BE2C (cell line): ENCODE measurements at places on chromosomes 6 and 20.
A peak's percentile ranks its signal among the peaks of the same experiment; 100 is the strongest.

- no peak for DNase-seq
Observed at GRCh38 chr6:3957321-3957720, 108.1 kb downstream of the FAM50B start.

DNA sequence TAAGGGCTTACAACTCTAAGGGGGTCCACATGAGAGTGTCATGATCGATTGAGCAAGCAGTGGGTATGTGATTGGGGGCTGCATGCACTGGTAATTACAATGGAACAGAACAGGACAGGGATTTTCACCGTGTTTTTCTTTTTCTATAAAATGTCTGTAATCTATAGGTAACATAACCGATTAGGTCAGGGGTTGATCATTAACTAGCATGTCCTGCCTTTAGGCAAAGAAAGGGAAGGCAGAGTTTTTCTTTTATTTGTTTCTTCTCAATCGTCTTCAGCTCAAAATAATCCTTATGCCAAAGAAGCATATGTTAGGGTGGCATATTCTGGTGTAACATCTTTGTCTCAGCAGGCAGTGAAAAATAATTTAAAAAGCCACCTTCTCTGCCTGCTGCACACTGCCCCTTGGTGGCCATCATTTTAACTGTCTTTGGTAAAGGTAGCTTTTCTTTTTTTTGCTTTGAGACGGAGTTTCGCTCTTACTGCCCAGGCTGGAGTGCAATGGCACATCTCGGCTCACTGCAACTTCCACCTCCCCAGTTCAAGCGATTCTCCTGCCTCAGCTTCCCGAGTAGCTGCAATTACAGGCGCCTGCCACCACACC is 9.7 kb upstream of the CEP43 start:
- peak; percentile 27 for DNase-seq

DNA sequence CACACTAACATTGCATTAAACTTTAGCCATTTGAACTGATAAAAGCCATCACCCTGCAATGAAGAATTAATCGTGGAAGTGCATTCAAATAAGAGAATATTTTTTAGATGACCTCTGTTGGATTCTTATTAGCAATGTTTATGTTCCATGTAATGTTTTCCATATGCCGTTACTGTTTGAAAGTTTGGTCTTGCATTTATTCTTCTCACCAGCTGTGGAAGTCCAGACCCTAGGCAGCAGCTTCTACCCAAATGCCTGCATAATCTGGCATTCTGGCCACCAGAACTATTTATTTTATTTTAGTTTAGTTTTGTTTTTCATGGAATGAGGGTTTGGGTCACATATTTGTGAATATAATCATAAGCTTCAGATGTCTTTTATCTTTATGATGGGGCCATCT is 140.4 kb downstream of the SAMD5 start:
- DNase-seq = no peak

GRCh38 chr6:109690737-109691621 is at the start of the genes AK9 and FIG4:
Gene AK9 (minus strand): TSS chr6:109691202. CDS start chr6:109675745, 15,457 bp downstream.
Gene FIG4 (plus strand): TSS chr6:109691296. CDS start chr6:109691436, 140 bp downstream.
- DNase-seq = peak; percentile 91

DNA sequence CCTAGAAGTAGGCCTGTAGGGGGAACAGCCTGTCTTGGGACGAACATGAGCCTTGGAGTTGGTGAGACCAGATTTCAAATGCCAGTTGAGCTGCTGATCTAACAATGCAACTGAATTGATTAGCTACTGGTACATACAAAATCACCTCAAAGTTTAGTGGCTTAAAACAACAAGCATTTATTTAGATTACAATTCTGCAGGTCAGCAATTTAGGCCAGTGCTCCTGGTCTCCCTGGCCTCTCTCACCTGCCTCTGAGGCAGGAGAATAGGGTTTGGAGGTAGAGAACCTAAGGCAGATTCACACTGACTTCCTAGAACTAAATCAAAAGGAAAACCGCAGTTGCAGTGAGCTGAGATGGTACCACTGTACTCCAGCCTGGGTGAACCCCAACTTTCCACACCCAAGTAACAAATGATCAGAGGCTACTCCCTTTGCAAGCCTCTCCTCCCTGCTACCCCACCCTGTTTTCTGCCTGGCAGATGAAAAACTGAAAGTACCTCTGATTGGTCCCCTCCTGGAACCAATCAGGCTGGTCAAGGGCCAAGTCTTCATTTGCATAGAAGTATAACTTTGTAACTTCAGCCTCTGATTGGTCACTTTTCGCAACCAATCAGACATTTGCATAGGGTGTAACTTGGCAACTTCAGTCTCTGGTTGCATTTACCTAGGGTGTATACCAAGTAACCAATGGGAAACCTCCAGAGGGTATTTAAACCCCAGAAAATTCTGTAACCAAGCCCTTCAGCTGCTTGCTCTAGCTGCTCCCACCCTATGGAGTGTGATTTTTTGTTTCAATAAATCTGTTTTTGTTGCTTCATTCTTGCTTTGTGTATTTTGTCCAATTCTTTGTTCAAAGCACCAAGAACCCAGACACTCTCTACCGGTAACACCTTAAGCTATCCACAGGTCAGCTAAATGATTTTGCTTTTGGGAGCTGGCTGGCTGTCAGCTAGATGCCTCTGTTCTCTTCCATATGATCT is 8.1 kb upstream of the UBR2 start:
- DNase-seq = peak; percentile 60

DNA sequence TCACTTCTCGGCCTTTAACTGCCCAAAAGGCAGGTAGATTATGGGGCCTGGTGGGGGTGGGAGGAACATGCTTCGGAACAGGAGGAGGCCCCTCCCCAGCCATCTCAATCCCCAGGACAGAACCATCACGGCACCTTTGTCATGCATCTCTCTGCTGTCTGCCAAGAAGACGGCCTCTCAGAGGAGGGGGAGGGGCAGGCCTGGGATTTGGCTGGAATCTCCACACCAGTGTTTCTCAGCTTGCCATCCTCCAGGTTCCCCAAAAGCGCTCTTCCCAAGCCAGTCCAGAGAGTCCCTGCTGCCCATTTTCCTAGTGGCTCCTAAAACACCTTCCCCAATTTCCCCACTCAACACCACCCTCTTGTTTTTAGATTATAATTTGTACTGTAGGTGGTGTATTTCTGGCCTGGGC is 2.5 kb upstream of the POU5F1 start:
- no peak for DNase-seq

- no peak for DNase-seq
Observed at GRCh38 chr6:90028995-90029635, 134.8 kb downstream of the GJA10 start.

DNA sequence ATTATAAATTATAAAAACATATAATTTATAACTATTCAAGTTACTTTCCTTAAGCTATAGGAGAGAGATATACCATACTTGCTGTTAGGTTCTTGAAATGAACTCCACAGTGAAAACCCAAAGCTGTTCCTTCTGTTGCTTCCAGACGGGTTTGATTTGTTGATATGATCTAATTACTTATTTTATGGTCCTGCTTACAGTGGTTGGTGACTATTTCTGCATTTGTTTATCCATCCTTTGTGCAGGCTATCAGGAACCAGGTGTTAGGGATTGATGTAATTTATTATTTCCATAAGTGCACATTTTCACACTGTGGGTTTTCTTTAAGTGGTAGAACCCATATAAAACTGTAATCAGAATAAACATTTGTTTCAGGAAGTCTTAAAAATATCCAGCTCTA is 167.1 kb downstream of the KIF6 start:
- no peak for DNase-seq

DNA sequence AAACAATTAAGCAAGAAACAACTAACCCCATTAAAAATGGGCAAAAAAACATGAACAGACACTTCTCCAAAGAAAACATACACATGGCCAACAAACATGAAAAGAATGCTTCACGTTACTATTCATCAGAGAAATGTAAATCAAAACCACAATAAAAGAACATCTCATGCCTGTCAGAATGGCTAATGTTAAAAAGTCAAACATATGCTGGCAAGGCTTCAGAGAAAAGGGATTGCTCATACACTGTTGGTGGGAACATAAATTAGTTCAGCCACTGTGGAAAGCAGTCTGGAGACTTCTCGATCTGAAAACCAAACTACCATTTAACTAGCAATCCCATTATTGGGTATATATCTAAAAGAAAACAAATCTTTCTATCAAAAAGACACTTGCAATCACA is 217.5 kb downstream of the TINAG start:
- no peak for DNase-seq

- DNase-seq = no peak
Observed at GRCh38 chr20:10543480-10543879, 108.4 kb downstream of the SLX4IP start.

DNA sequence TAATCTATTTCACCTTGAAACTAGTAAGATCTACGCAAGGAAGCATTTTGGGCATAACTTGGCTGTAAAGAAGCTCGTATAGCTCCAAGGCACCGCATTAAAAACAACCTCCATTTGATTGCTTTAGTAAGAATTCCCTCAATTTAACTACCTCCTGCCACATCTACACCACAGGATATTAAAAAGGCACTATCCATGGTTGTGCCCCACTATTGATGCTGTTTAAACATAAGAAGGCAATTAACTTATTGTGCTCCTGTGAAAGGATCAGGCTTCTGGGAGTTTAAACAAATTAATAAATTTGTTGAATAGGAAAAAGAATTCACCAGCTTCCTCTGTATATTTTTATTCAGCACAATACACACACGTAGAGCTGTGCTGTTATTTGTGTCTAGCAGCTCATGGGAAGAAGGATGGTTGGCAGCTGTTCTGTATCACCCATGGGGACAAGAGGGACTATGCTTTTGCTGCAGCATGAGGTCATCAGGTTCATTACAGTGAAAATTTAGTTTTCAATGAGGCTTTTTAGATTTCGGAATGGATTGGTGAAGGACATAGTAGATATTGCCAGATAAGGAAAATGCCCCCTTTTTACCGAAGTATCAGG is 513.3 kb downstream of the HAO1 start:
- no peak for DNase-seq

- DNase-seq = no peak
Observed at GRCh38 chr6:46172176-46172575, 1.4 kb upstream of the ENPP5 start.
